ENCODE measurements at places on chromosomes 1 and 21. TPM values are rescaled to one million over a fixed set of nuclear protein-coding genes. Genes with fewer than 3 reads are reported as not detected.

Gene CDCA8
- total RNA-seq = 35.6 TPM

Gene SH3BGR
- total RNA-seq = 1.4 TPM

- no peak overlapping the region for H3K4me3 ChIP-seq
- no peaks in the 10 kb centered on the region for H3K36me3 ChIP-seq
- H3K27ac ChIP-seq = no peak overlapping the region
- DNase-seq = no peak
- peaks cover 15% of the 10 kb centered on the region for H3K27me3 ChIP-seq
These were observed 34.4 kb downstream of the HSD3B1 start for GRCh38 chr1:119541389-119541788.

DNA sequence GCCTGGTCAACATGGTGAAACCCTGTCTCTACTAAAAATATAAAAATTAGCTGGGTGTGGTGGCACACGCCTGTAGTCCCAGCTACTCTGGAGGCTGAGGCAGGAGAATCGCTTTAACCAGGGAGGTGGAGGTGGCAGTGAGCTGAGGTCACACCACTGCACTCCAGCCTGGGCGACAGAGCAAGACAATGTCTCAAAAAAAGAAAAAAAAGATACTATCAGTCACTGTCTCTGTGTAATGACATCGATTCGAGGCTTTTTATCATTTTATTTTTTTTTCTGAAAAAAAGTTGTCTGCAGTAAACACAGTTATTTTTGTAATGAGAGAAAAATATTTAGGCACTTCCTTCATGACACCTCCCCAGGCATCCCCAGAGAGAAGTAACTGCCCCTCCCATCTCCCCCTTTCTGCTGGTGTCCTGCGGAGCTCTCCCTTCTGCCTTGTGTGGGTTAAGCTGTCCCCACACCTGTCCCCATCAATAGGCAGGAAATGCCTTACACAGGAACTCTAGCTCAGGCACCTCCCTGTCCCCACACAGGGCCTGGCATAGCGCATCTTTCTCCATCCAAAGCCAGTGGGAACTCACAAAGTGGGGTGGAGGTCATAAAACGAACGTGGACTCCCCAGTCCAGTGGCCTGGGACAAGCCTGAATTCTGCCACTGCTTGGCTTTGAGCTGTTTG lies 132.0 kb downstream of the SYF2 start:
- H3K36me3 ChIP-seq = peaks cover 3% of the 10 kb centered on the region
- H3K4me1 ChIP-seq = peaks cover 65% of the 10 kb centered on the region
- H3K4me3 ChIP-seq = peak overlapping the region; percentile 19
- H3K27ac ChIP-seq = peak overlapping the region; percentile 17
- peak; percentile 67 for DNase-seq
- peaks cover 7% of the 10 kb centered on the region for H3K27me3 ChIP-seq

DNA sequence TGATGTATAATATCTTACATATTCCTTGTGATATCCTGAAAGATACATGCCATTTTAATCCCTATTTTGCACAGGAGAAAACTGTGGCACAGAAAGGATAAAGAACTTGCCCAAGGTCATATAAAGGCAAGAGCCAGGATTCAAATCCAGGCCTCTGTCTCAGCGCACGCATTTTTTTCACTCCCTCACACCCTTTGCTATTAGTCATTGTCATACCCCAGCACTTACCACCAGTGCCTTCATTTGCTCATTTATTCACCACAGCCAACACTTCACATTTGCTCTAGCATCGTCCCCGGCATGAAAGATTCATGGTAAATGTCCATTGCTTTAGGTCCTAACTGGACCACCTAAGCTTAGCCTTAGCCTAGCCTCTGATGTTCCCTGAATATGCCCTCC lies 14.2 kb downstream of the ALX3 start:
- H3K4me1 ChIP-seq = no peaks in the 10 kb centered on the region
- peaks cover 62% of the 10 kb centered on the region for H3K36me3 ChIP-seq
- no peaks in the 10 kb centered on the region for H3K27me3 ChIP-seq
- no peak for DNase-seq
- no peak overlapping the region for H3K27ac ChIP-seq
- no peak overlapping the region for H3K4me3 ChIP-seq

DNA sequence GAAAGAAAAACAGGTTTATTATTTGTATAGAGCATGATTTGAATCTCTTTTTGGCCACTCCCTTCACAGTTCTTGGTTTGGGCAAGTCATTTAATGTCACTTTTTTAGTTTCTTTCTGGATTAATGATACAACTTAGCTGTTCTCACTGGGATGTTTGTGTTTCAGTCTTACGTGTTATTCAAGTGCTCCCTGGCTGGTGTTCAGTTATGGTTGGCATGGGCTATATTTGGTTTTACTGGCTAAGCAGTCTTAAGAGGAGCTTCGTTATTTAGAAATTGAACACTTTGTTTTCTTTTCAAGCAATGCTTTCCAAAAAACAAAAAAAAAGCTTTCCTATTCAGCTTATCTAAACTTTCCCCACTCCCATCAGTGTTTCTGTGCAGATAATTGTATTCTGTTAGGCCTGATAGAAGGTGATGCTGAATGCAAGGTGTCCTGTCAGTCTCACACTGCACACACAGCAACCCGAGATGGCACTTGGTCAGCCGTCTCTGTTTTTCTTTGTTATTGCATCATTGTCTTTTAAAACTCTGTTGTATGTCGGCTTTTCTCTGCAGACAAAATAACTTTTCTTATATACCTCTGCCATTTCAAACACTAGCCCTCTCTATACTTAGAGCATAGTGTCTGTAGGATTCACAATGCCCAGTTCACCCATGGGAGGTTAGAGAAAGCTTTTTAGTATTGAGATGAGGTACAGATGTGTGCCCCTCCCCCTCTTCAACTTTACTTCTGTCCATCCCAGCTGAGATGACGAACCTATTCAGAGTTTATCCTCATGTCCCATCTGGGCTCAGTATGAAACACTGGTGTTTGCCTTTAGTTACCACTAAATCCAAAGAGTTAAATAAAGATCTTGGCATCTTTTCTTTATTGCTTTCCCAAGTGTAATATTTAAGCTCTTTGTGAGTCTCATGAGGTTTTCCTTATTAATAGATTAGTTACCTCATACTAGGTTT lies 80.2 kb downstream of the VPS13D start:
- no peaks in the 10 kb centered on the region for H3K4me1 ChIP-seq
- no peak for DNase-seq
- no peak overlapping the region for H3K4me3 ChIP-seq
- no peaks in the 10 kb centered on the region for H3K27me3 ChIP-seq

DNA sequence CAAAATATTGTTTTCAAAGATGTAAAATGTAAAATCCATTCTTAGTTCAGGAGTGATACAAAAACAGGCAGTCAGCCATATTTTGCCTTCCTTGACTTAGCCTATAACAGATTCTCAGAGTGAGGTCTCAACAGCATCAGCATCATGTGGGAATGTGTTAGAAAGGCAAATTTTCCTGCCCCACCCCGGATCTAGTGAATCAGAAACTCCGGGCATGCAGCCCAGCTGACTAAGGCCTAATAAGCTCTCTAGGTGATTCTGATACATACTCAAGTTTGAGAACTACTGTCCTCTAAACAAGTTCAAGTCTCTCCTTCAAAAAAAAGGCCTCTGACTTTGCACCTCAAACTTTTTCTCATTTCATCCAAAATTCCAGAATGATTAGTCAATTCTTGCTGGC lies 46.9 kb upstream of the PRRC2C start:
- no peaks in the 10 kb centered on the region for H3K36me3 ChIP-seq
- H3K27ac ChIP-seq = no peak overlapping the region
- DNase-seq = no peak
- H3K4me1 ChIP-seq = peaks cover 6% of the 10 kb centered on the region
- peaks cover 1% of the 10 kb centered on the region for H3K27me3 ChIP-seq

Gene PTPN22
- total RNA-seq = 64.1 TPM

DNA sequence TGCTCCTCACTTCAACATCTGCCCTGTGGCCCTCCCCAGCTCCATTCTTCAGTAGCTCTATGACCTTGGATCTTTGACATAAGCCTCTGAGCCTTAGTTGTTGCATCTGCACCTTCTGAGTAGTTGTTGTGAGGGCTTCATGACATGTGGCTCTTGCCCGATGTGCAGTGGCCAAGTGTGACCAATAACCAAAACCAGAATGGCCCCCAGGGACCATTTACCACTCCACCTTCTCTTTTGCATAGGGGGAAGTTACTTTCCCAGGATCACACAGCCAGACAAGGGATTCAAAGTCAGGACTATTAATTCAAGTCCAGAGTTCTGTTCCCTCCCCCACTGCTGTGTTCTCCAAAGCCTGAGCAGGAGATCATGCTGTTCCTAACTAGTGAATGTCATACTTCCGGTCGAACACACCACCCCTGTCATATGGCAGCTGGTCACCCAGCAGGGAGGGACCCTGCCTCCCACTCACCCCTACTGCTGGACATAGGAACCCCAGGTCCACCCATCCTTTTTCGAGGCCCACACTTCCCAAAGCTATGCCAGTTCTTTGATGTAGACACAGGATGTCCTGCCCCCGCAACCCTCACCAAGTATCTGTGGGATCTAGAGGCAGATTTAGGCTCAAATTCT lies 4.0 kb downstream of the FGR start:
- peak overlapping the region; percentile 90 for H3K27ac ChIP-seq
- no peaks in the 10 kb centered on the region for H3K27me3 ChIP-seq
- H3K4me3 ChIP-seq = peak overlapping the region; percentile 77
- no peaks in the 10 kb centered on the region for H3K36me3 ChIP-seq

- H3K4me1 ChIP-seq = no peaks in the 10 kb centered on the region
- H3K27ac ChIP-seq = no peak overlapping the region
- H3K27me3 ChIP-seq = no peaks in the 10 kb centered on the region
- H3K4me3 ChIP-seq = no peak overlapping the region
- no peak for DNase-seq
These were observed 91.9 kb upstream of the KCNK2 start for GRCh38 chr1:214990619-214991018.

DNA sequence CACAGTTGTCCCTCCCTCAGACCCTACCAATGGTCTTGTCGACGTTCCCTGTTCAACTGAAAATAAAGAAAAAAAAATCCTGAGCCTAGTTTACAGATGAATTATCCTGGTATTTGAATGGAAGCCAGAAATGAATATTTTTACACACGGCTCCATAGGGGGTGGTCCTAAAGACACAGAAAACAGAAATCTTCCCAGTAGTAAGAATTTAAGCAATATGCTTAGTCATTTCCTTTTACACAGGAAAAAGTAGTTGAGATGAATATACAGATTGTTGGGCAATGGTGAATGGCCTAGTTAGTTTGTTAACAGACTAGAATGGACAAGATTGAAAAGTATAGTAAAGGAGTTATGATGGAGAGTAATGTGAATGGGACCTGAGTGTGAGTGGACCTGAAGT lies 67.4 kb downstream of the RGS18 start:
- no peak for DNase-seq
- H3K4me3 ChIP-seq = no peak overlapping the region
- H3K36me3 ChIP-seq = no peaks in the 10 kb centered on the region

- no peak for DNase-seq
- peaks cover 2% of the 10 kb centered on the region for H3K36me3 ChIP-seq
- H3K27ac ChIP-seq = no peak overlapping the region
- no peaks in the 10 kb centered on the region for H3K27me3 ChIP-seq
- peaks cover 5% of the 10 kb centered on the region for H3K4me1 ChIP-seq
- H3K4me3 ChIP-seq = no peak overlapping the region
These were observed 10.6 kb downstream of the S100A6 start for GRCh38 chr1:153525088-153525728.

Gene CATSPERE
- 0.14 TPM for total RNA-seq

DNA sequence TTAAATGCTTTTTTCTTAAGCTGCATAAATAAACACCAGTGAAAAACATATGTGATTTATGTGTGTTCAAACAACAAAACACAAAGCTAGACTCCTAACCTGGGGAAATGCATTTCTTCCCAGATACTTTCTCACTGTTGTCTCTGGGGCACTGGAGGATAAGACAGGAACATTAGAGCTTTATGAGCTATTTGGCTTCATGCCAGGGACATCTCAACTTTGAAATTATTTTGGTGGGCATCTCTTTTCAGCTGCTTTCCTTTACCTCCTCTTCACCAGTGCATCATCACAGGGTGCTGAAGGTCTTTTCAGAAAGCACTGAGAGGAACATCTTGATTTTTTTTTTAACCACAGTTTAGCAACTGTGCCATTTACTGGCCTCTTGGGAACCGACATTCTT lies 212.9 kb downstream of the DNM3 start:
- DNase-seq = no peak
- no peak overlapping the region for H3K27ac ChIP-seq
- H3K36me3 ChIP-seq = no peaks in the 10 kb centered on the region

DNA sequence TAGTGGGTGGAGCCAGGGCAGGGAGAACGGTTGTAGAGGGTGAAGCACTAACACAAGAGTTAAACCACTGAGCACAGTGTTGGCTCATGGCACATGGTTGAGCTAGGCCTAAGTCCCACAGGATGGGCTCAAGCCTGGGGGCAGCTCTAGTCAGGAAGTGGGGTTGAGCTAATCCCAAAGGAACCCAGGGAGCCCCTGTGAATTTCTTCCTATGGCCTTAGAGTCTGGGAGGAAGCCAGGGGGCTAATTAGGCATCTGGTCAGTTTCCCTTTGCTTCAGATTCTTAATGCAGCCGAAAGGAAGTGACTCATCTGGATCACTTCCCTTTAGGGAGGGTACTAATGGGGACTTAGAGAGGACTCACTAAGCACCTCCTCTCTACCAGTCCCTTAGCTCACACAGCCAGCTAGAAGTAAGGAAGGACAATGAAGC lies 10.1 kb downstream of the CFAP45 start:
- H3K4me1 ChIP-seq = peaks cover 12% of the 10 kb centered on the region
- H3K4me3 ChIP-seq = no peak overlapping the region
- no peaks in the 10 kb centered on the region for H3K36me3 ChIP-seq
- no peak overlapping the region for H3K27ac ChIP-seq
- peaks cover 11% of the 10 kb centered on the region for H3K27me3 ChIP-seq
- no peak for DNase-seq

GRCh38 chr1:92575123-92575522 lies 88.4 kb upstream of the GFI1 start:
- peak overlapping the region; percentile 82 for H3K4me3 ChIP-seq
- DNase-seq = no peak
- peak overlapping the region; percentile 90 for H3K27ac ChIP-seq
- H3K27me3 ChIP-seq = no peaks in the 10 kb centered on the region
- H3K36me3 ChIP-seq = peaks cover 32% of the 10 kb centered on the region
- peaks cover 61% of the 10 kb centered on the region for H3K4me1 ChIP-seq

Gene CCDC18
- total RNA-seq = 16.4 TPM

DNA sequence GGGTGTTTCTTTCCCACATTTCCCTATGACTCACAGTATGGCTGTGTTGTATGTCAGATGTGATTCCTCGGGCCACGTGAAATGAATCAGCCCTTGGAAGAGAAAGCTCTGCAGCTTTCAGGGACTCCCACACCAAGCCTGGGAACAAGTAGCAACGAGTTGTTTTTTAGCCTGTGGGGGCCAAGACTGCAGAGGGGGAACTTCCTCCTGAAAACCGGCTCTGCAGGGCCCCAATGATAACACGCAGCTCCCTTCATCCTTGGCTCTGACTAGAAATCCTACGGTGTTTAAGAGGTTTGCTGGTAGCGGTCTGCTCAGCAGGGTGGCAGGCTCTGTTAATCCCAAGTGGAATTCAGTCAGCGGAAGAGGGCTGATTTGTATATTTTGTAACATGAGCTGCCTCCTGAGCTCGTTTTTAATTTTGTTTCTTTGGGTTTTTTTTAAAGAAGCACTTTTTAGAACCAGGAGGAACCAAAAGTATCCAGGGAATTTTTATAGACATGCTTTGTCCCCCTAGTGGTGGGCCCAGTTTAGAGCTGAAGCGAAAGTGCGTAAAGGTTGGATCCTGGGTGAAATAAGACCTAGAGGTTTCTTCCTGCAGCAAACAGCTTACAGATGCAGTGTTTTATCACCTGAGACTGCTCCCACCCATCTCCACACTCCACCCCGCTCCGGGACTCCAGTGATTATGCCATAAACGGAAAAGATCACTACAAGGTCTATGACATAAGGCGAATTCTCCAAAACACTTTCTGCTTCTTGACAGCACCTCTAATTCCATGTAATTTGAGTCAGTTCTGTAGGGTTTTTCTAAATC lies 48.8 kb downstream of the LAMC2 start:
- H3K36me3 ChIP-seq = no peaks in the 10 kb centered on the region
- H3K27me3 ChIP-seq = peaks cover 2% of the 10 kb centered on the region
- no peak overlapping the region for H3K27ac ChIP-seq
- no peak for DNase-seq
- no peak overlapping the region for H3K4me3 ChIP-seq
